ENCODE measurements at places on chromosomes 5 and 9. TPM values are rescaled to one million over a fixed set of nuclear protein-coding genes. Genes with fewer than 3 reads are reported as not detected.
A peak's percentile ranks its signal among the peaks of the same experiment; 100 is the strongest.

DNA sequence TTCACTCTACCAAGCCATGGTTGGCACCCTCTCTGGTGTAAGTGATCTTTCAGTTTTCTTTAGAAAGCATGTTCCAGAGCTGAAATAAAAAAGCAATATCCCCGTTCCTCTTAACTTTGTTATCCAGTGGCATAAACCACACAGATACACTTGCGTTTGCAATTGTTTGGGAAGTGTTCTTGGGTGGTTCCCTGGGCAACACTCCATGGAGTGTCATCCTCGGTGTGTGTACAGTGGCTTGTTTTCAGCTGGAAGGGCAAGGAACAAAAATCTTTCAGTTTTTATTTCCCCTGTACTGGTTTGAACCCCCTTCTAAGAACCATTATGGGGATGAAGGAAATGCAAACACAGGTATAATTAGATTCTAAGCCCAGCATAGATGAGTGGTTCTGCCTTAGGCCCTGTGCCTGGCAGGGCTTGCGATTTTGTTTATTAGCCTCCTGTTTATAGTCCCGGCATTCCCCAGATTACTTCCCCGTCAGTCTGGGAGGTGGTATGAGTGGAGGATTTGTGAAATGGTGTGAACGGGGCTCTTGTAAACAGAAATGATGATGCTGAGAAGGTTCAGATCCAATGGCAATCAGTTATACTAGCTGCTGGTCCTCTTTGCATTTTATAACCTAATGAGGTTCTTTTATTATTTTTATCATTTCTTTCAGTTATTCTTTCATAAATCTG lies 76.0 kb upstream of the CD180 start:
- no peaks in the 10 kb centered on the region for H3K4me1 ChIP-seq
- no peaks in the 10 kb centered on the region for H3K27me3 ChIP-seq
- DNase-seq = no peak
- H3K4me3 ChIP-seq = no peak overlapping the region

DNA sequence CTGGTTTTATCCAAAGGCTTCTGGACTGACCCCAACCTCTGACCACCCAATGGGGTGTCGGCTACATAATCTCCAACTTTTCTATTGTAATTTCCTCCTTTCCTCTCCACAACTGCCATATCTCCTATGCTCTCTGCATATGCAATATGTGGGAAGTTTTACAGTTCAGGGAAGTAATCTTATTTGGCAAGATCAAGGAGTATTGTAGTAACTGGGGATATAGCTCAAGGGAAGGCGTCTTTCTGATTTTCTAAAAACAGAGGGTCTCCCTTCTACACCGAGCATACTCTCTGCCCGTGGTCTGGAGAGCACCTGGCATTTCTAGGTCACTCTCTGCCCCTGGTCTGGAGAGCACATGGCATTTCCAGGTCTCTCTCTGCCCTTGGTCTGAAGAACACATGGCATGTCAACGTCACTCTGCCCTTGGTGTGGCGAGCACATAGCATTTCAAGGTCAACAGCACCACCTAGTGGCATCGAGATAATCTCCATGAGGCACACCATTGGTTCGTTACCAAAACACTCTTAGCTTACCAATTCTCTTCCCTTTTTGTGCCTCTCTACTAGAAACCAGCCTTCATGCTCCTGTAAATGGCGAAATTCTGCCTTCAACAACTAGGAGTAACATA lies 616.4 kb upstream of the NUDT12 start:
- DNase-seq = no peak
- H3K27ac ChIP-seq = no peak overlapping the region
- H3K36me3 ChIP-seq = no peaks in the 10 kb centered on the region
- H3K4me3 ChIP-seq = no peak overlapping the region
- H3K4me1 ChIP-seq = no peaks in the 10 kb centered on the region
- H3K27me3 ChIP-seq = no peaks in the 10 kb centered on the region

GRCh38 chr9:35519692-35520363 lies 29.9 kb downstream of the RUSC2 start:
- H3K36me3 ChIP-seq = no peaks in the 10 kb centered on the region
- DNase-seq = no peak
- no peak overlapping the region for H3K27ac ChIP-seq
- no peak overlapping the region for H3K4me3 ChIP-seq

DNA sequence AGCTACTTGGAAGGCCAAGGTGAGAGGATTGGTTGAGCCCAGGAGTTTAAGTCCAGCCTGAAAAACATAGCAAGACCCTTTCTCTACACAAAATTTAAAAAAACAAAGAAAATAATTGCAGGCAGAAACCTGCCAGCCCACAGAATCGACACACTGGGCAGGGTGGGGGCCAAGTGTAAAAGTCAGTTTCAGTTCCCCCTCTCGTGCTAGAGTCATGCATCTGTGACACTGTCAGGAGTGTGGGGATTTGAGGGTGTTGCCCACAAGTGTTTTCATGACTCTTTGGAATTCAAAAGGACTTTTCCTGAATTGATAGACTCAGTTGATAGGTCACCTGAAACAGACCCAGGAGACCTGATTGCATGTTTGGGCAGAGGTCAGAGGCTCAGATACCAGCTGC lies 47.6 kb downstream of the PRRC2B start:
- H3K4me1 ChIP-seq = peaks cover 22% of the 10 kb centered on the region
- DNase-seq = no peak
- H3K4me3 ChIP-seq = no peak overlapping the region
- H3K27ac ChIP-seq = peak overlapping the region; percentile 17
- H3K27me3 ChIP-seq = no peaks in the 10 kb centered on the region

GRCh38 chr9:117233016-117233415 lies 181.8 kb downstream of the ASTN2 start:
- H3K27ac ChIP-seq = no peak overlapping the region
- no peaks in the 10 kb centered on the region for H3K4me1 ChIP-seq
- no peaks in the 10 kb centered on the region for H3K27me3 ChIP-seq
- H3K36me3 ChIP-seq = no peaks in the 10 kb centered on the region

GRCh38 chr5:79699763-79700400 lies 10.2 kb downstream of the CMYA5 start:
- H3K36me3 ChIP-seq = no peaks in the 10 kb centered on the region
- peaks cover 26% of the 10 kb centered on the region for H3K4me1 ChIP-seq

DNA sequence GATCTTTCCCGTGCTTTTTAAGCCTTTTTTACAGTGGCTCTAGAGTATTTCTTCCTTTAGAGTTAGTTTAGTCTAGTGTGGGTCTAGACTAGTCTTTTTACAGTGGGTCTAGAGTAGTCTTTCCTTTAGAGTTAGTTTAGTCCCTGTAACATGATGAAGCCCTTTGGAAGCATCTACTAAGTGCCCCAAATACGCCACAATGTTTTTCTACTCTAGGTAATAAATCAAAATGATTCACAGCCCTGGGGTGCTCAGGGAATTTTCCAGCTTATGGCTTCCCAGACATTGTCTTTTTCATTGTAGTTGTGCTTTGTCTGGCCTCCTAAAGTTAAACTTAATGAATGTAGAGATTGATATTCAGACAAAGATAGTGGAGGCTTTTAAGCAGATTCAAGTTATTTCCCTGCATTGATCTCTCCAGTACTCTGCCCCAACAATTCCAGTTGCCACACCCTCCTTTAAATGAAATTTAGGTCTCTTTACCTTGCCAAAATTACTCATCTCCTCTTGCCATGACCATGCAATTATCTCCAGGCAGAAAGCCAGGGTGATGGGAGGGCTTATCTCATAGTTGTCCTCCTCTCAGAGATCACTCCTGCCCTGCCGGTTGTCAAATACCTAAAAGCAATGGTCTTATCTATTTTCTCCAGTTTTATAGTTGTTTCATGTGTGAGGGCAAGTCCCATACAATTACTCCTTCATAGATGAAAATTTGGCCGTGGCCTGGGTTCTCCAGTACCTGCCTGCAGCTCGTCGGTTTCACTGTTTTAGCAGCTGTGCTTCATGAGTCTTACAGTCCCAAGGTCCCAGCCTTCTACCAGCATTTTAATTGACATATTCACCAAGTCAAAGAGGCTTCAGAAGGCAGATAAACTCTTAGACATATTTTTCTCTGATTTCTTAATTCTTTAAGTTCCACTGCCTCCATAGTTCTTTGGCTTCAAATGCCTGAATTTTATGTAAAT lies 794.0 kb upstream of the COX7C start:
- no peaks in the 10 kb centered on the region for H3K36me3 ChIP-seq
- DNase-seq = no peak
- H3K4me1 ChIP-seq = no peaks in the 10 kb centered on the region
- H3K27me3 ChIP-seq = no peaks in the 10 kb centered on the region
- H3K4me3 ChIP-seq = no peak overlapping the region

DNA sequence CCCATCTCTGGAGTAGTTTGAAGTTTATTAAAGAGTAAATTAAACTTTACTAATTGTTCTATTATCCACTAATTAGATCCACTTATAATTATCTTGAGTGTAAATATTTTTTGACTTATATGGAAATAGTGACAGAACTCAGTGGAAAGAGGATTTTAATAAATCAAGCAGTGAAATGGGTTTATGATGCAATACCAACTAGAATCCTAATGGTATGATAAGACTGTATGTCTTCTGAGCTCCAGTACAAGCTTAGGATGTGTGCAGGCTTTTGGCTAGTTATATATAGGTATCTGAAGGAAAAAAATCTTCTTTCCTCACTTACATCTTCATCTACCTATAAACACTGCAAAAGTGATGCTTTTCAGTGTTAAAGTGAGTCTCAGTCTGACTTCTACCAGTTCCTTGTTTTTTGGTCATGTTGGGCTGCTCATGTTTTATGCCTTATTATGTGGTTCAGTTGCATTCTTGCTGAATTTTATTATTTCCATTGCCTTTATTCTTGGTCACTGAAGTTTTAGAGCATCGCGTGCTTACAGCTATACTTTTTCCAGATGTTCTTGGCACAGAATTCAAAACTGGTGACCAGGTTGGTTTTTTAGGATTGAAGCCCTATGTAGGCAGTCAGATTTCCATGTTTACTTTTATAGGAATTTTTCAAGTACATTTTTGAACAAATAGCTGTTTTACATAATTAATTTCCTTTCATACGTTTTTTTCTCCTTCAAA lies 30.5 kb downstream of the XRCC4 start:
- H3K4me1 ChIP-seq = no peaks in the 10 kb centered on the region
- no peaks in the 10 kb centered on the region for H3K27me3 ChIP-seq
- H3K4me3 ChIP-seq = no peak overlapping the region
- H3K36me3 ChIP-seq = peaks cover 8% of the 10 kb centered on the region
- no peak overlapping the region for H3K27ac ChIP-seq

GRCh38 chr5:60458666-60459065 lies 241.3 kb downstream of the DEPDC1B start:
- no peak overlapping the region for H3K4me3 ChIP-seq
- no peak for DNase-seq
- H3K27ac ChIP-seq = no peak overlapping the region
- no peaks in the 10 kb centered on the region for H3K4me1 ChIP-seq

BRINP1 gene
- total RNA-seq = not detected

PTBP3 gene
- total RNA-seq = 108 TPM

DPM2 gene
- 55.7 TPM for total RNA-seq

All from activated T-helper 2 cell treated with anti-CD3 and anti-CD28 coated beads, Interferon-gamma antibody, Interleukin-2, Interleukin-4, amounts not matched to agents 10 μg/mL and 5 μg/mL and 100 μg/mL, durations not matched to agents 14 hours and 24 hours and 36 hours (primary cell).